ENCODE measurements at places on chromosomes 7 and 10.

DNA sequence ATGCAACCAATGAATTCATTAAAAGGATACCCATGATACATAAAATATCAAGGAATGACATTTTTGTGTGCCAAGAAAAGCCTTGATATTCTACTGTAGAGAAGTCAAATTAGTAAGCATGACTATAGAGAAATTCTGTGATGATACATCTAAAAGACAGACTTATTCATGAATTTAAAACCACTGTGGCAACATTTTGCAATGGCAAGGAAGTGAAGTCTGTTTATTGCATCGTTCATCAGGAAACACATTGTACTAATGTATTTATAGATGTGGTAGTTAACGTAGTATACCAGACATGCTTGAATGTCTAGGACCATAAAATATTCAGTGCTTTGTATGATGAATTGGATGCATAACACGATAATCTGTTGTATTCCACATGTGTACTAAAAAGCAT lies 9.3 kb upstream of the CLEC5A start:
- DNase-seq = no peak

DNA sequence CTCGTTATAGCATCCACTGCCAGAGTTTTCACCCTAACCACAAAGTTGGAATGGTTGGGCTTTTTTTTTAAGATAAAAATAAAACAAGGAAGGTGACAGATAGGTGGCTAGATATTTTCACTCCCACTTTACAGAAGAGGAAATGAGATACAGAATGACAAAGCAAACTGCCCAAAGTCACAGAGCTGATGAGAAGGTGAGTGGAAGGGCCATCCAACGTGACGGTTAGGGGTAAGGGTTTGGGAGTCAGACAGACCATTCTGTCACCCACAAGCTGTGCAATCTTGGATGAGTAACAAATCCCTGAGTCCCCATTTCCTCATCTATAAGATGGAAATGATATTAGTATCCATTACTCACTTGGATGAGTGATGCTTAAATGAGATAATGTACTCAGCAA lies 106.9 kb upstream of the PDLIM1 start:
- DNase-seq = no peak

GRCh38 chr10:120999868-121000267 lies 148.7 kb downstream of the WDR11 start:
- DNase-seq = no peak

DNA sequence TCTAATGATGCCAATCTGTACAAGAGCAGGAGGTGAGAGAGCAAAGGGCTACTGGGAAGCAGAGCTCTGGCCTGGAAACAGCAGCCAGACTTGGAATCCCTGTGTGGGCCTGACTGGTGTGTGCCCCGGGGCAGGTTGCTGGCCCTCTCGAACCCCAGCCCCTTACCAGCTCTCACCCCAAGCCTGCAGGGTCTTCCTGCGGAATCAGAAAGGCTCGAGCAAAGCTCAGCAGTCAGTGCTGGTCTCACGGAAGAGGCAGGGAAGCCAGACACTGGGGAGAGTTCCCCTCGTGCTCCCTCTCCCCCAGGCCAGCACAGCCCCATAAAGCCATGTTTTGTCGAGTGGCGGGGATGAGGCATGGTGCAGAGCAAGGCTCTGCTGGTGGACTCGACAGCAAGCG lies 50.1 kb downstream of the POLR3A start:
- DNase-seq = no peak

GRCh38 chr10:70563230-70563629 lies 39.3 kb downstream of the PRF1 start:
- no peak for DNase-seq

DNA sequence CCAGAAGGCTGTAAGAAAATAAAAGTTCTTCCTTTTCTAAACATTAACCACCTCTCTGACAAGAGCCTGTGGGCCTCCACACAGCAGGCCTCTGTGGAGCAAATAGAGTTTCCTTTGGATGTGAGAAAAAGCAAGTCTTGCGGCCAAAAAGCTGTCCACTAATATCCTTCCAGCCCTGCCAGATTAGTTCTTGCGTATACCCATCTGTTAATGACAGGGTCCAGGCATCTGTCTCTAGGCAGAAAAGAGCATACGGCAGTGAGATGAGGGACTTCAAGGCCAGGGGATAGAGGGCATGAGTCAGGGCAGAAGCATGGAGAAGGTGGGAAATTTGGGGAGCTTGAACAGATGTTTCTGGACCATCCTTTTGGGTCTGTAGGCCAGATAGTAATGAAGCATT lies 164.9 kb downstream of the NSUN6 start:
- DNase-seq = no peak

DNA sequence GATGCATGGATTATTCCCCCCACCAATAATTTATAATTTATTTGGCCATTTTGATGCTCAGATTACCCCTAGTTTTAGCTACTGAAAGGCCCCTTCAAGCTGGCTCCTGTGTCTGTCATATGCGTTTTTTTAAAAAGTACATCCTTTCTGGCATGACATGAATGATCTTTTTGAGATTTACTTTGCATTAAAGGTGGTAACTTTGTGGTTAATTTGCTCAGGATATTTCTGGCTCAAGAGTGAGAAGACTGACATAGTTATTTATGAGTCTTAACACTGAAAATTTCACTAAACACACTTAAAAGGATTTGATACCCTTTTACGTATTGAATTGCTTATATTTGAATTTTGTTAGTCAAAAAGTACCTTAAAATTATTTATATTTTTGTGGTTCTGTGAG lies 5.4 kb downstream of the SMC3 start:
- no peak for DNase-seq

DNA sequence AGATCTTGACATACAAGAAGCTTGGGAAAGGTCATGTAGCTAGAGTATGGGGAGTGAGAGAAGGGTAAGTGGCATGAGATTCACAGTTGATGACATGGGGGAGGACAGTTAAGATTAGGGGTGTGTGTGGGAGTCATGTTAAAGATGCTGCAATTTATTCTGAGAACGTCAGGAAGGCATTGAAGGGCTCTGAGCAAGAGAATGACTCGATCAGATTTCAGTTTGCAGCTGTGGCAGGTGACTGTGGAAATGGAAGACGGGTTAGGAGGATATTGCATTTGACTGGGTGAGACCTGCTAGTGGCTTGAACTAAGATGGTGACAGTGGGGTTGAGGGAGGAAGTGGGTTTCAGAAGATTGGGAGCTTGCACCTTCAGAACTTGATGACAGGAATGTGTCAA lies 5.6 kb downstream of the CDC123 start:
- DNase-seq = no peak

DNA sequence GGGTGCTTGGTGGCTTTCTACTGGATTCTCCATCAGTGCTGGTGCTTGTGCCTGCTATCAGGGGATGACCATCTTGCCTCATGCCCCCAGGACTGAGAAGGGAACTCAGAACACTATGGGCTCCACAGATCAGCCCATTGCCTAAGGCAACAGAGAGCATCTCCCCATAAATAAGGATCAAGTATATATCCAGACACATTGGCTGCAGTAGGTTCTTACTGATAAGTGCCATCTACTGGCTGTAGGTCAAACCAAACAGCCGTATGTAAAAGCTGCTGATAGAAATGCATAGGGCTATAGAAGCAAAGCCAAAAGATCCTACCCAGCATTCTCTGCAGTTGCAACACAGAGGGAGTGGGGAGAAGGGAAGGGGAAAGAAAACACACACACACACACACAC lies 153.7 kb downstream of the CDK14 start:
- no peak for DNase-seq

DNA sequence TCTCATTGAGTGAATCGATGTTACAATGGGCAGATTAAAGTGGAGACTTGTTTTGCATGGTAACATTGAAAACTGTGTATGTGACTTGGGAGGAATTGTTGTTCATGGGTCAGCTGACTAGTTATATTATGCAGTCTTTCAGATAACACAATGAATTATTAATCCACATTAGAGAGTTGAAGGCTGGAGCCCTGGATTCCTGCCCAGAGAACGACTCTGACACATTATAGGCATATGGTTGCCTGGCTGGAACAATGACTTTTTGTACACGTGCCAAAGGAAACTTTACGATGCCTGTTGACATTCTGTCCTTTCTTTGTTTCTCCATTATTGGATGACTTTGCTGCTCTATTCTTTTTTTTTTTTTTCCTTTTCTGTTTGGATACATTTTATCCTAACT lies 52.3 kb upstream of the TMEM229A start:
- DNase-seq = no peak

- no peak for DNase-seq
Observed at GRCh38 chr7:44512736-44513135, 22.3 kb upstream of the NUDCD3 start.

DNA sequence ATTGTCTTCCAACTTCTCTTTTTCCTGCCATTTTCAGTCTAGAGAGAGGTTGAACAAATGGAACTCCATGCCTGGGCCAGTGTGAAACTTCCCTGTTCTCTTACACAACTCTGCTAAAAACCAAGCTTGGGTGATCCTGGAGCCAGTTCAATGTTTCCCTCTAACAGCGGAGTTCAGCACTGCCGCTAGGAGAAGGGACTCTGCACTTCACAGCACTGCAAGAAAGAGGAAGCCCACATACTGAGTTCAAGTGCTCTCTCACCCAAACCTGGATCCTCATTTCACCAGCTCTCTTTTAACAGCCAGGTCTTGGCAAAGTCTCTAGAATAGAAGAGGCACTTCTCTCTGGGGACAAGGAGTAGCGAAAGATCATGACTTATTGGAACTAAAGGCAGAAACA lies 18.8 kb downstream of the FOXI2 start:
- DNase-seq = no peak

DNA sequence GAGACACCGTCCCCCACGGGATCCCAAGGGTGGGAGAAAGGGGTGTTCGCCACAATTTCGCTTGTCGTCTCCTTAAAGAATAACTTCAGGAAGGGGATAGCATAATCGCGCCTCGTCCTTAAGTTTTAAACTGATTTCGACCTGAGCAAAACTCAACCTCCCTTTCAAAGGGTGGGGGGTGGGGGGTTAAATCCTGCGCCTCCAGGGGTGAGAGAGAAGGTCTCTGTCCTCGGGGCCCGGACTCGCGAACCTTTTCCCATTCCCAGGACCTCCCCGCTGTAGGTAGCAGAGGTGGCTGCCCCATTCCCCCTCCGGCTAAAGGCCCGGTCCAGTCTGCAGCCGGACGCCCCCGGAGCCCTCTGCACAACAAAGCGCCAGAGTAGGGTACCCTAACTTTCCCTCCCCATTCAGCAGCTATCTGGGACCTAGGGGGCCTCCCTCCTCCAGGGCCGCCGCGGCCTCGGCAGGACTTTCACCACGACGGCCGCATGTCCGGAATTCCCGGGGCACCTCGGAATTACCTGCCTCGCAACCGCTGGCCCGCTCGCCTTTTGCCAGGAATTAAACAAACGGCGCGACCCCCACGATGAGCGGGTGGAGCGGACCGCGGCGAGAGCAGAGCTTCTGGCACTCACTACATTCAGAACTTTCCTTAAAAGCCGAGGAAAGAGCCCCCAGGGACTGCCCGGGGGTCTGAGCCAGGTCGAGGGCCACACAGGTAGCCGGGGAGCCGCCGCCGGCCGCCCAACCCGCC lies 1.7 kb downstream of the CDK6 start:
- peak; percentile 32 for DNase-seq

DNA sequence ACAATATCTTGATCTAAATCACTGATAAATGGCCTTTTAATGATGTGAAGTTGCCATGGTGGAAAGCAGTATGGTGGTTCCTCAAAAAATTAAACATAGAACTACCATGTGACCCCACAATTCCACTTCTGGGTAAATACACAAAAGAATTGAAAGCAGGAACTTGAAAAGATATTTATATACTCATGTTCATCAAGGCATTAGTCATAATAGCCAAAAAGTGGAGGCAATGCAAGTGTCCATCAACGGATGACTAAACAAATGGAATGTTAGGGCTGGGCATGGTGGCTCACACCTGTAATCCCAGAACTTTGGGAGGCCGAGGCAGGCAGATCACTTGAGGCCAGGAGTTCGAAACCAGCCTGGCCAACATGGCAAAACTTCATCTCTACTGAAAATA lies 2.0 kb upstream of the DNAJC12 start:
- no peak for DNase-seq

- no peak for DNase-seq
Observed at GRCh38 chr10:56508562-56508961, 147.5 kb upstream of the ZWINT start.

- DNase-seq = no peak
Observed at GRCh38 chr7:155710031-155710430, 65.6 kb downstream of the RBM33 start.

- DNase-seq = no peak
Observed at GRCh38 chr10:93904901-93905300, 11.1 kb downstream of the SLC35G1 start.

DNA sequence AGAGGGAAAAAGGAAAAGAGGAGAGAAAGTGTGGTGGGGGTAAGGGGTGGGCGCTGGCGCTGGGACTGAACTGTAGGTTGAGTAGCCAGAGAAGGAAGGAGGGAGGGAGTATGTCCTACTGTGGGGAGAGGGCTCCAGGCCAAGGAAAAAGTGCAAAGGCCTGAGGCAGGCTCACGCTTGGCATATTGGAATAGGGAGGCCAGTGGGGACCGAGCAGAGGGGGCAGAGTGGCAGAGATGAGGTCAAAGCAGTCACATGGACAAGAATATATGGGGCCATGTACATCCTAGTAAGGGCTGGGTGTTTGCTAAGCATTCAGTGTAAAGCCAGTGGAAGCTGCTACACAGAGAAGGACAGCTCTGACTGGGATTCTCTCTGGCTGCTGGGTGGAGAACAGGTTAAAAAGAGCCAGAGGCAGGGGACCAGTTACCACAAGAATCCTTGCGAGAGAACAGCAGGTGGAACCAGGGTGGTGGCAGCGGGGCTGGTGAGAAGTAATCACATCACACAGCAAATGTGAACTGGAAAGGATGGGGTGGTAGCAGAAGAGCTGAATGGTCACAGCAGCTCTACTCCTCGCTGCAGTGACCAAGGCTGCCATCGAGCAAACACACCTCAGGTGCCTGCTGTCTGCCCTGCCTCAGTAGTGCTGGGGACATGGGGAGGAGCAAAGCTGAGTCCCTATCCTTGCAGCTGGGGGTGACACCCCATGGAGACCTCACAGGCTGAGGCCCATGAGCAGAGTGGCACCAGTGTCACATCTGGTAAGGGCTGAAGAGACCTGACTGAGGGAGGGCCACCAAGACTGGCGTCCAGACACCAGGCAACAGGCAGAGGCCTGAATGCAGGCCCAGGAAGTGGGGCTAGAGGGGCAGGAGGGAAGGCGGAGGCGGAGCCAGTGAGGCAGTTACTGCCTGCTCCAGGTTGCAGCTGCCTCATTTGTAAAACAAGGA lies 39.5 kb downstream of the FAM53B start:
- DNase-seq = no peak

DNA sequence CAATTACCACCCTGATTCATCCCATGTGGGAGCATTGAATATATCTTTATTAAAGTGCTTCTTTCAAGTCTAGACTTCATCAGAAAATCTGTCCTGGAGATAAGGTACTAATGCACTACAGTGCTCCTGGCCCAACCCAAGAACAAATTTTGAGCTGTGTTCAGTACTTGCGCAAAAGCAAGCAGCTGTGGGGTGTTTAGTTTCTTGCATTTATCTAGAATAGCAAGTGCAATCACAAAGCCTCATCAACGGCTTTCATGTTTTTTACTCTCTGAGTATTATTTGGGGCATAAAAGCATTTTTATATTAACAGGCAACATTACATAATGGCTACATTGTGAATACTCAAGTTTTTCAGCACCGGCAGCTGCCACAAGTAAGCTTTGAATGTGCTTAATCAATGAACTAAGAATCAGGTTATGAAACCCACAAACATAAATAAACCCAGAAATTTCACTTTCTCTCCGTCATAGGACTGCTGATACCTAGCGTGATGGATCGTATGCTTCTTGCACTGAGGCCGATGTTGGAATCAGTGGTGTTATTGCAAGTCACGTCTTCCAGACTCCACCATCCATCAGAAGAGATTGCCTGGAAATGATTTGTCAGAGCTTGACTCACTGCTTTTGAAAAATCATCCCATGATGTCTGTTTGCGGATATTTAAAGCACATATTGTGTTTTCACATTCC lies 113.1 kb downstream of the CTTNBP2 start:
- no peak for DNase-seq
